Renal cortical epithelial cell (primary cell): ENCODE measurements at places on chromosomes 12 and 14. TPM values are rescaled to one million over a fixed set of nuclear protein-coding genes. Genes with fewer than 3 reads are reported as not detected.

The LTBP2 gene
- total RNA-seq: 42.4 and 68.2 TPM in 2 replicates

DNA sequence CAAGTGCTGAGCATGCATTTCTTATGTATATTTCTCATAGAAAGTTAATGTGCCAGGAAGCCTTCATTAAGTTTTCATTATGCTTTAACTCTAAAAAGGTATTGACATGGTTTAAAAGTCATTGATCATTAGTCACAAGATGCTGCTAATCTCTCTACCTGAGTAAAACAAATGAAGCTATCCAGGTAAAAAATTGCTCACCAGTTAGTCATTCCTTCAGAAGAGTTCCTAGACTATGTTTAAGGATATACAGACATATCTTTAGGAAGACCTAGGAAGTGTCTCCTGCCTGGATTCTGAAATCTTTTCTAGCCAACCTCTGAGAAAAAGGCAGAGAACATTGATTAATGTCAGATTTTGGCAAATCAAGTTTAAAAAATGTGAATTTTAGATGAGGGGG, 274.2 kb downstream of the PDZRN4 start:
- DNase-seq: no peak

DNA sequence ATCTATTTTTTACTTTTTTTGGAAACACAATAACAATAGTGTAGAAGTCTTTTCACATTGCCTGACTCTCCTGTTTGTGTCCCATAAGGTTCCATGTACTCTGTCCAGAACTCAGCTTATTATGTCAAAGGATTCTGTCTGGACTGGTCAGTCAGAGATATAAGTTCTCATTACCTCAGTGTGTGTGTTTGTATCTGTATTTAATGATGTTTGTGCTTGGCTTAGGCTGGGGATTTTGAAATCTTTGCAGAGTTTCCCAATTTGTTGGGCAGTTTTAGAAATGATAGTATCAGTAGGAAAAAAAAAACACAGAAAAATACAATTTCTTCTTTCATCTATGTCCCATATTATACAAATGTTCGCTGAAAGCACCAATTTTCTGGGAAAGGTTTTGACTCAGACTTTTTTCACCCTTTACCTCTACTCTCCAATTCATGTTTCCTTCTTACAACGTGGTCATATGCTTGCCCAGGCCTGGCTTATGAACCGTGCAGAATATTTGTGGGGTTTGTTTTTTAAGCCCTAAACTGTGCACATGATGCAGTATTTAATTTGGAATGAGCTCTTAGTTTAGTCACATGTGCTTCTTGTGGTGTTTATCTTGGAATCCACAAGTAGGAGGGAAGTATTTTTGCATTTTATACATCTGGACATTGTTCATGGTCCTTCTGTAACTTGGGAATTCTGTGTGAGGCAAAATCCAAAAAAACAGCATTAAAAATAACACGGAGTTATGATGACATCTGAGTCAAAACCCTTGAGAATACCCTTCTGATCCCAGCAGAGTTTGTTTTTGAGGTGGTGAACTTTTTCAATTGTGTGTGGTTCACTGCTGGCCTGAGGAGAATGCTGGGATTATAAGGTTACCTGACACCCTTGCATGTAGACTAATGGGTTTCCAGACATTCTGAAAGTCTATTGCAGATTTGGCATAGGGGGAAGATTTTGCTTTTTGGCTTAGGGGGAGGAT, 121.2 kb downstream of the RAD51B start:
- peak; percentile 93 for DNase-seq

GRCh38 chr14:87059060-87059839, 933.7 kb downstream of the GALC start:
- DNase-seq: no peak

GRCh38 chr12:119676022-119676421, 8.1 kb downstream of the PRKAB1 start:
- DNase-seq: no peak

DNA sequence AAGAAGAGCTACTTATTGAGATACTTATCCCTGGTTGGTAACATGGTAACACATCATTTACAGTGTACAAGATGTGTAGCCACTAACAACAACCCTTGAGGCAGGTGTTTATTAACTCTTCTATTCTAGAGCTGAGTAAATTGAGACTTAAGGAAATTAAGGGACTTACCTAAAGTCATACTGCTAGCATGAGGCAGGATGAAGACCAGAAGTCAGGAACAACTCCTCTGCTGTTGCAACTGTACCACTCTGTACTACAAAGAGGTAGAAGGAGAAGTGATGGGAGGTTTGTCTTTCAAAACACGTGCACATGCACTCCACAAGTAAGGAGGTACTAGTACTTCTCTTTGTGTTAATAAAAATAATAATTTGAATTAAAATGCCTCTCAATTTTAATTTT, 79.9 kb downstream of the LLPH start:
- no peak for DNase-seq

DNA sequence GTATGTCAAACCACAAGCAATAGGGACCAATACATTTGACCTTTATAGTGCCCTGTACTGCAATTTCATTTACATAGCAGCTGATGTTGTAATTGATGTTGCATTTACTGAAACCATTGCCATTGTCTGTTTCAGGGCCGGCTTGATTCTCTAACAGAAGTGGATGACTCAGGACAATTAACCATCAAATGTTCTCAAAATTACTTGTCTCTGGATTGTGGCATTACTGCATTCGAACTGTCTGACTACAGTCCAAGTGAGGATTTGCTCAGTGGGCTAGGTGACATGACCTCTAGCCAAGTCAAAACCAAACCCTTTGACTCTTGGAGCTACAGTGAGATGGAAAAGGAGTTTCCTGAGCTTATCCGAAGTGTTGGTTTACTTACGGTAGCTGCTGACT, 216.0 kb downstream of the AKAP6 start:
- DNase-seq: peak; percentile 44

- no peak for DNase-seq
These were observed 85.2 kb downstream of the ETV6 start for GRCh38 chr12:11734580-11735180.

- DNase-seq: no peak
These were observed 54.8 kb downstream of the WNK1 start for GRCh38 chr12:807041-807735.

- DNase-seq: no peak
These were observed 733.0 kb downstream of the RPS29 start for GRCh38 chr14:48853159-48853558.

DNA sequence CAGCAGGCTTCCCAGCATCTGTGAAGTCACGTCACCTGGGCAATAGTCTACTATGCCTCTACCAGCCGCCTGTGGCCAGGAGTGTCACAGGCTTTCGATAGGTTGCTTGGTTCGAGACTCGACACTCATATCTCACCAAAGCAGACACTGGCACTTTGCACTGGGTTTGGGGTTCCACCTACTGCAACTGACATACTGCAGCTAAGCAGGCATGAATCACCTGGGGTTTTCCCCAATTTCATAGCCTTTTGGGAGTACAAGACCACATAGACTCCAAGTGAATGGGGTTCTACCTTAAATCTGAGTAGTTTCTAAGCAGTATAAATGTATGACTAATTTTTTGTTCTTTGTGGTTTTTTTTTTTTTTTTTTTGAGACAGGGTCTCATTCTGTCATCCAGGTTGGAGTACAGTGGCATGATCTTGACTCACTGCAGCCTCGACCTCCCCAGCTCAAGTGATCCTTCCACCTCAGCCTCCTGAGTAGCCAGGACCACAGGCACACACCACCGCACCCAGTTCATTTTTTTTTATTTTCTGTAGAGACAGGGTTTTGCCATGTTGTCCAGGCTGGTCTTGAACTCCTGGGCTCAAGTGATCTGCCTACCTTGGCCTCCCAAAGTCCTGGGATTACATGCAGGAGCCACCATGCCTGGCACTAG, 32.1 kb downstream of the DMAC2L start:
- DNase-seq: peak; percentile 70

- no peak for DNase-seq
These were observed 597 bp downstream of the RNF31 start for GRCh38 chr14:24147761-24148428.

DNA sequence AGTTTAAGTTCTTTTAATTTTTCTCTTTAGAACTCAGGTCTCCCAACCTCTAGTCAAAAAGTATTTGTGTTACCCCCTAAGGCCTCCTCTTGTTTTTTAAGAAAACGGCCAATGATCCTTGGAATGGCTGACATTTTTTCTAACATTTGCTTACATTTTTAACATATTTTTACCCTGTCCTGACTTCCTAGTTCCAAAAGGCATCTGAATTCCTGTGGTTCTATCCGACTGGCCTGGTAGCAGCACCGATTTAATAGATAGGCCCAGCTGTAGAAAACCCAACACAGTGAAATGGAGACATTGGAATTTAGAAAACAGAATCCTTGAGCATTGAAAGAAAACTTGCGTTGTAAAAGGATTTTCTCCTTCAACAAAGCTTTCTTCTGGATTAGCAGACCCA, 134.7 kb upstream of the GSC start:
- no peak for DNase-seq

The AMIGO2 gene
- 154 and 312 TPM in 2 replicates for total RNA-seq

DNA sequence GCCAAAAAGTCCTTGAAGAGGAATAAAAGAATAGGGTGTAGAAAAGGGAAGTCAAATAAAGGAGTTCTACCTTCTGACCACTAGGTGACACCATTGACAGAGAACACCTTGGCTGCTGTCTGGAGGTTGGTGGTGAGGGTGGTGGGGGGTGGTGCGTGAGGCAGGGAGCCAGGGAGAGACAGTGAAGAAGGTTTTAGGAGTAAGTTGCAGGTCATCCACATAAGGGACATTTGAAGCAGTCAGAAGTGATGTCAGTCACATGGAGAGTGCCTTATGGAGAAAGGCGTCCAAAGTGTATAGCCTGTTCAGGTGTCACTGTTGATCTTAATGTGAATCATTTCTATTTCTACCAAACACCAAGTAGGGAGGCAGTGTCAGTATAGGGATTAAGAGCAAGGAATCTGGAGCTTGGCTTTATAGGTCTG, 279.3 kb upstream of the DDHD1 start:
- DNase-seq: peak; percentile 51

DNA sequence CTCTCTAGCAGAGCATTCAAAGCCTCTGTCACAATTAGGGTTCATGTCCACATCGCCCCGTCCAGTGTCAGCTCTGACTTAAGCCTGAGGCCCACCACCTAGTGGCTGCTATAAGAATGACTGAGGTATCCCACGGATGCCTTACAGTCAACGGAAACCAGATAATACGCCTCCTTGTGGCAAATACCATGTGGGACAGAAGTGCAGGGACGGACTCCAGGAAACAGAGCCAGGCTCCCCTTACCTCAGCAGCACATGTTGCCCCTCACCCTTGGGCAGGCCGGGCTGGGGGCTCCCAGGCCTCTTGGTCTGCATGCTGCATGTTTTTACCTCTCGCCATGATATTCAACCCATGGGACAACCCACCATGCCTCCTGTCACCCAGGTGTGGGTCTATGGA, 86.3 kb downstream of the VWF start:
- DNase-seq: peak; percentile 81

DNA sequence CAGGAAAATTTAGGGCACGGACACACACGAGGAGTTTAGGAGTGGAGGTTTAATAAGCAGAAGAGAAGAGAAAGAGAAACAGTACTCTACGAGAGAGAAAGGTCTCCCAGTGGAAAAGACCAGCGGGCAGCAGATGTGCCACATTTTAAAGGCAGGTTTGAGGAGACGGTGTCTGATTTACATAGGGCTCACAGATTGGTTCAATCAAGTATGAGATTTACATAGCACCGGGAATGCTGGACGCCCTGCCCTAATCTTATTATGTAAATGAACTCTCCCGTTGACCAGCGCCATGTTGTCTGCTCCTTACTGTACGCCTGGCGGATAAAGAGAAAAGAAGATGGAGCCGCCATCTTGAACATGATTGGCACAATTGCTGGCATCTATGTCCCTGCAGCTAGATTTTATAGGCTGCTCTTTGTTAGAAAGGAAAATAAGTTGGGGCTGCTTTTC, 17.9 kb downstream of the NFKBIA start:
- DNase-seq: no peak

- no peak for DNase-seq
These were observed 2.6 kb downstream of the LMO3 start for GRCh38 chr12:16603260-16603915.

The SLC5A8 gene
- not detected in 2 replicates for total RNA-seq
